ENCODE measurements at places on chromosomes 6 and 20. TPM values are rescaled to one million over a fixed set of nuclear protein-coding genes. Genes with fewer than 3 reads are reported as not detected.

DNA sequence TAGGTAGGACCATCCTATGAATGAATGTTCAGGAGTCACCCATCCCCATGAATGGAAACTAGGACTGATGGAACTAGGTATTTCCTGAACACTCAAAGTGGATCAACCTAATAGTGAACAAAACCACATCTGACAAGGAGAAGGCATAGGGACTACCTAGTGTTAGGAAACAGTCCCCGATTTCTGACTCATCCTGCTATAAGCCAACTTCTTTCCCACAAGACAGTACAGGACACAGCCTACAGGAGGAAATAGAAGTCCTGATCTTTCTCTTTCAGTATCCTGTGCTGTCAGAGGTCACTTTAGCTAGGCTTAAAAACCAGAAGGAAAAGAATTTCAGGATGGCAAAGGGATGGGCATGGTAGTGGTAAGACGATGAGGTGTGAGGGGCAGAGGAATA lies 19.5 kb upstream of the GMDS start:
- H3K27me3 ChIP-seq, result no peaks in the 10 kb centered on the region
- no peak overlapping the region for H3K27ac ChIP-seq
- no peak for DNase-seq
- no peak overlapping the region for H3K4me3 ChIP-seq
- no peaks in the 10 kb centered on the region for H3K36me3 ChIP-seq
- no peaks in the 10 kb centered on the region for H3K4me1 ChIP-seq

- H3K36me3 ChIP-seq, result no peaks in the 10 kb centered on the region
- H3K4me1 ChIP-seq, result no peaks in the 10 kb centered on the region
- no peaks in the 10 kb centered on the region for H3K27me3 ChIP-seq
- H3K27ac ChIP-seq, result no peak overlapping the region
Observed at GRCh38 chr6:134523903-134524650, 206.2 kb upstream of the SGK1 start.

OSTM1 gene
- total RNA-seq, result 277 TPM

DNA sequence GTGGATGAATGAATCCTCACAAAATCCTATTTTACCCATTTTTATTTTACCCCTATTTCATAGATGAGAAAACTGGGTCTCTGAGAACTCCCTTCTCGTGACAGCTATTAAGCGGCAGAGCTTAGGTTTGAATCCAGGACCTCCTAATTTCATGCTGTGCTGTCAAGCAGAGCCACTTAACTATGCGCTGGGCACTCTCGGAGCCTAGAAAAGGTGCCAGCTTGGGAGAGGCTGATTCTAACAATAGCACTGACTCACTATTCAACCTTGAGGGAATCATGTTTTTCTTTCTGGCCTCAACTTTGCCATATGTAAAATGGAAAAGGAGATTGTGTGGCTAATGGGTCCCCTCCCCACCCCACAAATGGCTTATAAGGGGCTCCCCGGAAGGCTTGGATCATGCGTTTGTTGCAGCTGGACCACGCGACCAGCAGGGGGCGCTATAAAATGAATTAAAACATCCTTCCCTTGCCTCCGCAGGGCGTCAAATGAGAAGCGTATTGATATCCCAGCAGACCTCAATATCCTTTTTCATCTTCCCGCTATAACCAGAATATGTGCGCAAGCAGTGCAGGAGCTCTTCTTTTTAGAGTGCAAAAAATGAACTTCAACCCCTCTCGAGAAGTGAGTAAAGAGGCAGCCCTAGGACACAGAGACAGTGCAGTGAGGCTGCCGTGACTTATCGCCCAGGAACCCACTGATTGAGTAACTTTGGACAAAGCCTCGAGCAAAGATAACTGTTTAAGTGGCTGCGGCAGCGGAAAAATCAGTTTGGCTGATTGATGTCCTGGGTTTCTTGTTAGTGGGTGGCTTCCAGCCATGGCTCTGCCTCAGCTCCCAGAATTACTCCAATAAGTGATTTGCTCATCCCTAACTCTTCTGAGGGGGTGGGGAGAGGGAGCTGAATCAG lies 12.8 kb upstream of the PDYN start:
- peak; percentile 28 for DNase-seq
- no peak overlapping the region for H3K4me3 ChIP-seq
- H3K36me3 ChIP-seq, result no peaks in the 10 kb centered on the region
- no peak overlapping the region for H3K27ac ChIP-seq
- H3K27me3 ChIP-seq, result peaks cover 23% of the 10 kb centered on the region

GRCh38 chr6:122580737-122581136 lies 29.5 kb upstream of the PKIB start:
- H3K27me3 ChIP-seq, result no peaks in the 10 kb centered on the region
- H3K36me3 ChIP-seq, result no peaks in the 10 kb centered on the region
- no peaks in the 10 kb centered on the region for H3K4me1 ChIP-seq
- no peak overlapping the region for H3K4me3 ChIP-seq

PGBD1 gene
- total RNA-seq, result 7.6 TPM

DNA sequence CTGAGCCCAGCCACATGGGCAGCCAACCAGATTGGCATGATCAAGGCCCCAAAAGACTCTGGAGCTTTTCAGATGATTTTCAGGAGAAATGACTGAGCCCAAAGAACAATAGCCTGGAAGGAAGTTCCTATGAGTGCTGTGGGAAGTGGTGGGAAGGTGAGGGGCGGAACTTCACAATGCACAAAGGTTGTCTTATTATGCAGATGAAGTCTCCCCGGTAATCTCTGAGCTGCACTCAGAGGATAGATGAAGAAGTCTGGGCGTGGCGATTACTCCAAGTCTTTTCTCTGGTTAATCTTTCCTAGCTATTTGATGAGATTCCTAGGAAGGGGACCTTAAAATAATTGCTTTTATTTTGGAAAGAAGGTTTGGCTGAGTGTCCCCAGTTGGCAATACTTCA lies 36.9 kb downstream of the LBP start:
- H3K4me1 ChIP-seq, result no peaks in the 10 kb centered on the region
- no peak overlapping the region for H3K27ac ChIP-seq
- H3K27me3 ChIP-seq, result peaks cover 6% of the 10 kb centered on the region
- H3K4me3 ChIP-seq, result no peak overlapping the region
- no peak for DNase-seq

DNA sequence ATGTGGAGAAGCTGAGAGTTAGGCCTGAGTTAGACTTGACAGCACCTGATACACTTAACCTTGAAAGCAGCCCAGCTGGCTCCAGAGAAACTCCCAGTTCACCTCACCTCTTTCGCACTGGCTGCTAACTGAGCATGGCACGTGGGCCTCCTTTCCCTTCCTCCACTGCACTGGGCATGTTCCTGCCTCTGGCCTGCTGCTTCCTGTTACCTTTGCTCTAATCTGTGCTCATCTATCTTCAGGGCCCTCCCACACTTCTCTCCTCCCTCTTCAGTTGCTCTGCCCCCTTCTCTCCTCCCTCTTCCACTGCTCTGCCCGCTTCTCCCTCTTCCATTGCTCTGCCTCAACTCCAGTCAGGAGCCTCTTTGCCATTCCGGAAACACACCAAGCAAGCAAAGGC lies 13.7 kb upstream of the UBE2V1 start:
- peaks cover 13% of the 10 kb centered on the region for H3K4me1 ChIP-seq
- H3K4me3 ChIP-seq, result no peak overlapping the region
- H3K27me3 ChIP-seq, result no peaks in the 10 kb centered on the region
- DNase-seq, result no peak
- H3K27ac ChIP-seq, result peak overlapping the region; percentile 14

PKIB gene
- total RNA-seq, result 1.1 TPM

GRCh38 chr6:143335865-143336264 lies 114.6 kb downstream of the ADAT2 start:
- no peaks in the 10 kb centered on the region for H3K4me1 ChIP-seq
- H3K27me3 ChIP-seq, result no peaks in the 10 kb centered on the region
- H3K27ac ChIP-seq, result no peak overlapping the region
- no peaks in the 10 kb centered on the region for H3K36me3 ChIP-seq
- H3K4me3 ChIP-seq, result no peak overlapping the region

FKBP1C gene
- 0.49 TPM for total RNA-seq

- H3K4me1 ChIP-seq, result no peaks in the 10 kb centered on the region
- H3K4me3 ChIP-seq, result no peak overlapping the region
- no peak for DNase-seq
- no peak overlapping the region for H3K27ac ChIP-seq
- H3K36me3 ChIP-seq, result no peaks in the 10 kb centered on the region
Observed at GRCh38 chr6:103925317-103925716, 934.4 kb downstream of the HACE1 start.

PDE10A gene
- total RNA-seq, result 27.8 TPM

DNA sequence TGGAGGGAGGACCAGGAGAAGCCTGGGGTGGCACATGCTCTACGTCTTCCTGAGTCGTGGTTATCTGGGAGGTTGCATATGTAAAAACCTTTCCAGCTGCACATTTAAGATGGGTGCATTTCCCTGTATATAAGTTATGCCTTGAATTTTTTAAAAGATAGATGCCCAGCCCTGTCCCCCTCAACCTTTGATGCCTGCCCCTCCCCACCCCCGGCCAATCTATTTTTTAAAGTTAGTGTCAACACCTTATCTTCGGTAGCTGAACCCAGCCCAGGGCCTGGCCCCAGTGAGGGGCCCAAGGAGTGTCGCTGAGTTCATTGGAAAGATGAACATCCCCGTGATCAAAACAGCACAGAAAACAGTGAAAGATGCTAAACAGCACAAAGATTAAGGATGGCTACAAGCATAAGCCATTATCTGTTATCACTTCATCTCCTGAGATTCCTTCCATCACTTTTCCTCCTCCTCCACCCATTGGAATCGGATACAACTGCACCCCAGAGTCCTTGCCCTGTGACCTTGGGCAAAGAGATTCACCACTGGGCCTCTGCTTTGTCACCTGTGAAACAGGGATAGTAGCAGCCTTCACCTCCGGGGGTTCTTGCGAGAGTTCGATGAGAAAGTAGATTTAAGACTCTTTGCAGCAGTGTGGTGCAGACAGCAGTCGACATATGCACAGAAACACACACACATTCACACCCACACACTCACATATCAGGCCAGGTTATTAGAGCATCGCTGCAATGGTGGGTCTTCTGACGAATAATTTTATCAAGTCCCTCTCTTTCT lies 47.5 kb downstream of the SIRPA start:
- H3K27me3 ChIP-seq, result peaks cover 8% of the 10 kb centered on the region
- no peaks in the 10 kb centered on the region for H3K36me3 ChIP-seq
- H3K4me1 ChIP-seq, result no peaks in the 10 kb centered on the region

TDRD6 gene
- total RNA-seq, result not detected

- H3K4me3 ChIP-seq, result no peak overlapping the region
- no peaks in the 10 kb centered on the region for H3K4me1 ChIP-seq
- no peak for DNase-seq
- no peak overlapping the region for H3K27ac ChIP-seq
- 0 out of 2 replicates have a peak, but pooled peaks cover 2% of the 10 kb centered on the region for H3K27me3 ChIP-seq
Observed at GRCh38 chr6:168227840-168228239, 91.7 kb downstream of the DACT2 start.

GRCh38 chr6:17907406-17908229 lies 79.8 kb downstream of the KIF13A start:
- H3K4me1 ChIP-seq, result no peaks in the 10 kb centered on the region
- no peak overlapping the region for H3K4me3 ChIP-seq
- no peaks in the 10 kb centered on the region for H3K27me3 ChIP-seq
- H3K36me3 ChIP-seq, result no peaks in the 10 kb centered on the region
- H3K27ac ChIP-seq, result peak overlapping the region; percentile 30

RBCK1 gene
- 97.1 TPM for total RNA-seq

GRCh38 chr20:61449057-61449609 lies 197.1 kb downstream of the CDH4 start:
- no peak for DNase-seq
- H3K27ac ChIP-seq, result no peak overlapping the region
- H3K4me1 ChIP-seq, result no peaks in the 10 kb centered on the region
- peaks cover 4% of the 10 kb centered on the region for H3K27me3 ChIP-seq
- no peaks in the 10 kb centered on the region for H3K36me3 ChIP-seq
